ENCODE measurements at places on chromosomes 4 and X. TPM values are rescaled to one million over a fixed set of nuclear protein-coding genes. Genes with fewer than 3 reads are reported as not detected.

GRCh38 chrX:8341814-8342590 lies 122.6 kb upstream of the VCX3B start:
- no peak for DNase-seq

GRCh38 chr4:6942238-6942800 lies 32.7 kb downstream of the TBC1D14 start:
- DNase-seq = peak; percentile 17

DNA sequence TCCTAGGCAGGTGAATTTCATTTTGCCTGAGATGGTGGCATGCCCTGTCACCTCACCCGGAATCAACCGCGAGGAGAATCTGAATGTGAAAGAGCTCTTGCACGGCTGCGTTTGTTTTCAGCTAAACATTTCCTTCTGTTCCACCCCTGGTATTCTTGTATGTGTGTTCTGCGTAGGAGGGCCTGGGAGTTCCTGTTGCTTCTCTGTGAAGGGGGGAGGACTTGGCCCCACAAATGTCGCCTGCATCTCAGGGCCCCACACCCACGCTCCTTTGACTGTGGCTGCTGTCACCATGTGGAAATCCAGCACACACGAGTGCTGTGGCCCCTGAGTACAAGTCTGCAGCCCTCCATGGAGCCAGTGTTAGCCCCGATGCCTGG lies 45.8 kb upstream of the CLCN4 start:
- peak; percentile 32 for DNase-seq

- DNase-seq = no peak
Observed at GRCh38 chr4:185137233-185137925, 5.7 kb upstream of the SLC25A4 start.

Gene FAM156B
- 13.0 TPM for total RNA-seq

DNA sequence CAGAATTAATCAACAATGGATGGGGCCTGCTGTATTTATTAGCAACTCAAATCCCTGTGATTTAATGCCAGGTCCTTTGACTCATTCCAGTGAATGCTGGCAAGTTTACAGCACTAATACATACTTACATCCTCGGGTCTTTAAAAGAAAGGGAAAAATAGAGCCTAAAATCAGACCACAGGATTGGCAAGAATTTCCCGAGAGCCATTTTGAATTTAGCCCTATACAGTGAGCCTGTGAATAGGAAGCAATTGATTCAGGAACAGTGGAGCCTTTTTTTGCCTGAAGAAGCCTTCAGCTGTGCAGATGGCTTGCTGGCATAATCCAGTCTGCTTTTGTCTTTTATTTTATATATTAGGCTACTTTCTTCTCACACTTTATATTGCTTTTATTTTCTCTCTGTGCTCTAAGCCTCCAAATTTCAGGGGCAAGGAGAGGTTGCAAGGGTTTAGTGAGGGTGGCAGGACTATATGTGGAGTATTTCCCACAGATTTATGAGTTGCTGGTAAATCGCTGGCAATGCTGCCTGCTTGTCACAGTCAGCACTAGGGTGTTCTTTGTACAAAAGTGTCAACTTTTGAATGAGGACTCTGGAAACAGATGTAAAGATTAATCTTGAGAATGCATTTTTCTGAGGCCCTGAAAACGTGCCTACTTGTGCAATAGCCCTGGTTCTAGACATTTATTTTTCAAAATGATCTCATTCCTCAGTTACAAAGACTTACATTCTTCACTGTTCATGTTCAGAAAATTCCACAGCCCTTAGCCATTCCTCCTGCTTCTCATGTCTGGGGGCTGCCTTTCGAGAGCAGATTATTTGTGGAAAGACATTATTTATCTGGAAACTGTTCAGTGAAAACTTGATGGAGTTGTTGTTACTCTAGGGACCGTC lies 303.5 kb downstream of the SPRY1 start:
- DNase-seq = no peak

GRCh38 chr4:94448815-94449375 lies 2.8 kb upstream of the PDLIM5 start:
- no peak for DNase-seq

- DNase-seq = no peak
Observed at GRCh38 chr4:81550388-81550859, 78.7 kb upstream of the RASGEF1B start.

DNA sequence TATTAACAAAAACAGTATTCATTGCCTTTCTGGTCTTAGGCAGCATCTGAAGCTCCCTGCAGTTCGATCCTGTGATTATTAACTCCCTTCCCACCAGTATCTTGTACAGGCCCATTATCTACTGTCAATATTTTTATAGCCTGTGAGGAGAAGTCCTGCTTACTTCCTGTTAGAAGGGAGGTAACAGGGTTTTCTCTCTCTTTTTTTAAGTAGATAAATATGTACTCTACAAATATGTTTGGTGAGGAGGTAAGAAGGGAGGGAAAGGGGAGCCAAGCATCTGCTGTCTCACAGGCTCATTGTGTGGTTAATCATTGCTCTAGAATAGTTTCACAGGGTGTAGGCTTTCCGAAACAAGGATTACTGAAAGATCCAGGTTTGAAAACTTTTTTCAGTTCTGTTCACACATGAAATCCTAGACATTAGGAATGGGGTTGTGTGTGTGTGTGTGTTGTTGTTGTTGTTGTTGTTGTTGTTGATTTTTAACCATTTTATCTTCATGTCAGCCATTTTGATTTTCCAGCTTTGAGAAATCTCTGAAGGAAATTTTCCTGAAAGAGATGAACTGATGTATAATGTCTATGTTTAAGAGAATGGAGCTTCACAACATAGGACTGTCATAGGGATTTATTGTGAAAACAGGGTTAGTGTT lies 14.2 kb downstream of the ATOH1 start:
- no peak for DNase-seq

Gene PDK3
- 12.6 TPM for total RNA-seq

Gene VEGFC
- not detected for total RNA-seq

GRCh38 chr4:138983690-138984089 lies 31.9 kb upstream of the NOCT start:
- no peak for DNase-seq

Gene FHDC1
- not detected for total RNA-seq

DNA sequence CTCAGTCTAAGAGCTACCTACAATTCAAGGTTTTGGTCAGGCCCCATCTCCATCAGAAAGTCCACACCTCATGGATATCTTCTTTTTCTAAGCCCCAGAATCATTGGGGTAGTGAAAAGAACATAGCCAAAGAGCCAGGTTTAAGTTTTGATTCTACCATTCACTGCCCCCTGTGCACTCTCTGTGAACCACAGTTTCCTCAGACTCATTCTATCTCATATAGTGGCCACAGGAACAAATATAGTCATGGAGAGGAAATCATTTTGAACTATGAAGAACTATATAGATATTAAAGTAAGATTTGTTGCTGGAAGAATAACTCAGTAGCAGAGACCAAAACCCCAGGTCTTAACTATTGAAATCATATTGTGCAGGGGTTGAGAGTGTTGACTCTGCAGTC lies 3.3 kb downstream of the SYTL5 start:
- DNase-seq = no peak

DNA sequence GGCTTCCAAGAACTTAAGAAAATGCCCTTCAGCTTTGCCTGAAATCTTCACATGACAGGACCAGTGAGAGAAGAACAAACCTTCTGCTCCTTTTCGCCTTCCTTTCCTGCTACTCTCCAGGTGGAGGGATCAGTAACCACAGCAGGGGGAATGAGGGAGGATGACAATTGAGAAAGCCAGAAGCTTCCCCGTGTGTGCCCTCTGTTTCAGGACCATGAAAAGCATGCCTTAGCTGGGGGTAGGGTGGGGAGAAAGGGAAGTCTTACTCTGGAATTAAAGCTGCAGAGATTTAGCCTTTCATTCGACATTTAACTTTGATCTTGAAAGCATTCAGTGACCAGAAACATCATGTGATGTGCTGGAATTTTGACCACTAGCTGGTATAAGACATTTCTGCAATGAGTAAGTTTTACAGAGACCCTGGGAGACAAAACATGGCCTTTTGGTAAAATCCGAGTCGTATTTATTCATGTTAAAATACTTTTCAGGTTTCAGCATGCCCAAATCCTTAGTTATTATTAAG lies 10.6 kb upstream of the PUDP start:
- DNase-seq = no peak

Gene TLR8
- total RNA-seq = 0.08 TPM

Gene PLS3
- not detected for total RNA-seq

Gene FAM9A
- total RNA-seq = not detected

DNA sequence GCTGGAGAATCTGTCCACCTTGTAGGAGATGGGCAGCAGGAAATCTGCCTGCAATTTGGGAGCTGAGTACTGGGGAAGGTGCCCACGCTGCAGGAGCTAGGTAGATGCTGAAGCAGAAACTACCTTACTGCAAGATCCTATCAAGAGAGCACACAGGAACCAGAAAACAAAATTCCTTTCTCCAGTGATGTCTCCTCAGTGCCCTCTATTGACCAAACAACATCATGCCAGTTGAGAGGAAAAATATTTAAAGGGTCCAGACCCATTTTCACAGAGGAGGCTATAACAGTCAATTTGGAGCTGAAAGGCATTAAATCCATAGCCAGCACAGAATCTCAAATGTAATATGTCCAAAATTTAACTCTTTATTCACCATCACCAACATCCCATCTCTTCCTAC lies 406.8 kb downstream of the SLITRK2 start:
- DNase-seq = no peak

- no peak for DNase-seq
Observed at GRCh38 chr4:148078061-148078460, 346.2 kb downstream of the ARHGAP10 start.

Gene TMEM255A
- not detected for total RNA-seq

DNA sequence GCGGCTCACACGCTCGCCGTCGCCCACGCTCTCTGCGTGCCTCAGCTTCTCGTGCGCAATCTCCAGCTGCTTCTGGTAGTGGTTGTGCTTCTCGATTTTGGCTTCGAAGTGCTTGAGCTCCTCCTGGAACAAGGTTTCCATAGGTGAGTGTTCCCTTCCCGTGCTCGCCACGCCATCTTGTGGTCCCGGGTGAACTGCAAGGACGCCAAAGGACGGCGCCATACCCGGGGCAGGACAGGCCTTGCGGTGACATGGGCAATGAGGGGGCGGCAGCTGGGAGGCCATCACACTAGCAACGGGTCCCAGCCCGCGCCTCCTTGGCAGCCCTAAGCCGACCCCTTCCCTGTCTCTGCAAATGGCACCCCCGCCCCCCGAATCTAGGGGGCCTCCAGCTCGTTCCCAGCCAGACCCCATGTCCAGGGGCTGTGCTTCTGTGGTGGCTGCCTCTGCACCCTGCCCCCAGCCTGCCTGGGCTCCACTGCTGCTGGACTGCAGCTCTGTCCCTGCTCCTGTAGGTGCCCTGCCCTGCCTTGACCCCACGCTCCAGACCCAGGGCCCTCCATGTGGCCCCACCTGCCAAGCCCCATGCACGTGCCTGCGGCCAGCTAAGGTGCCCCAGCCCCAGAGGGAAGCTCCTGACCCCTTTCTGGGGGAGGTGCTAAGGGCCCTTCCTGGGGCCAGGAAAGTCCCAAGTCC lies 17.3 kb downstream of the LRPAP1 start:
- DNase-seq = no peak

GRCh38 chrX:149628280-149628679 lies 3.3 kb downstream of the TMEM185A start:
- no peak for DNase-seq

GRCh38 chrX:155767051-155767875 lies 113.9 kb upstream of the VAMP7 start:
- DNase-seq = no peak

Gene DIPK2B
- not detected for total RNA-seq

Gene CCDC110
- total RNA-seq = 0.36 TPM

GRCh38 chr4:174559894-174560293 lies 37.6 kb upstream of the HPGD start:
- no peak for DNase-seq

GRCh38 chr4:2364654-2365053 lies 53.8 kb downstream of the ZFYVE28 start:
- DNase-seq = peak; percentile 57

GRCh38 chr4:78481180-78481579 lies 70.4 kb upstream of the ANXA3 start:
- DNase-seq = no peak
